ENCODE measurements at places on chromosomes 16 and 17.
A peak's percentile ranks its signal among the peaks of the same experiment; 100 is the strongest.

GRCh38 chr17:13460261-13461000, 141.3 kb downstream of the HS3ST3A1 start:
- no peak for DNase-seq

DNA sequence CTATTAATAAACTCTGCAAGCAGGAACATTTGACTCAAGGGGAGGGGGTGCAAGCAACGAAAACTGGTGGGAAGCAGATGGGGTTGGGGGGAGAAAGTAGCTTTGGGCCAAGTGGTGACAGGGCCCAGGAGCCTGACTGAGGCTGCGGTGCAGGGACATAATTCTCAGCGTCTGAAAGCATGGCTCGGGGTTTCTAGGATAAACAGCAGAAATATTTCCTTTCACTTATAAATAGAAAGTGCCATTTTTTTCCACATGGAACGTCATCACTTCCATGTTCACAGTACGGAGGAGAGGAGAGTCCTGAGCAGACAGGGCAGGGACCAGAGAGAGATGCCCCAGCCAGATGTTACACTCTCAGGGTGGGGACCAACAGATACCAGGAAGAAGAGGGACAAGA, 197.1 kb downstream of the ZFHX3 start:
- DNase-seq = no peak

DNA sequence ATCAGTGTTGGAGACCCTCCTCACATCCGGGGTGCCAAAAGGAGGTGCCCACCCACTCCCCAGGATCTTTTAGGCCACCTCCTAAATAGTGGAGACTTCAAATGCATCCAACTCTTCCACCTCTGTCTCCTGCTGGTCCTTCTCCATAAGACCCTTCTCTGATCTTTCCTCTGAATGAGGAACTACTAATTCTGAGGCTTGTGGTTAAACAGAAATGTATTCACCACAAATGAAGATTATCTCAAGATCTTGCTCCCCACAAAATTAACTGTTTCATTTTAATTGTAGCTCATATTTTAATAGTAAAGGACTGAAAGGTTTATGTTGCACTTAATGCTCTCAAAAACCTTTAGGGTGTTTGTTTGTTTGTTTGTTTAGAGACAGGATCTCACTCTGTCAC, 34.1 kb downstream of the TLE7 start:
- DNase-seq = no peak

DNA sequence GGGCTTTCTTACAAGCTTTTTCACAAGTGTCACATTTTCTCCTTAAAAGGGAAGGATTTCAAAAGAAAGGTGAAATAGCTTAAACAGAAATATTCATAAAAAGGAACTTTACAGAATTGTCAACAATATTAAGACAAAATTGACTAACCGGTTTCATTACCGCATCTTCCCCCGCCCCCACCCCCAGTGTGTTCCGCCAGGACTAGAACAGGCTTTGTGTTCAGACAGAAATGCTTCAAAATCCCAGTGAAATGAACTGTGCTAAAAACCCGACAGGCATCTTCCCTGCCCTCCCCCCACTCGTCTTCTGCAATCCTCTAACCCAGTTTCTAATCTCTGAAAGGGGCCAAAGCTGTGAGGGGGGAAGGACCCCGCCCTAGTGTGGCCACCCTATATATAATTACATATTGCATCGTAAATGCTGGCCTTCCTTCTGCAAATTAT, 990 bp upstream of the ROGDI start:
- no peak for DNase-seq

DNA sequence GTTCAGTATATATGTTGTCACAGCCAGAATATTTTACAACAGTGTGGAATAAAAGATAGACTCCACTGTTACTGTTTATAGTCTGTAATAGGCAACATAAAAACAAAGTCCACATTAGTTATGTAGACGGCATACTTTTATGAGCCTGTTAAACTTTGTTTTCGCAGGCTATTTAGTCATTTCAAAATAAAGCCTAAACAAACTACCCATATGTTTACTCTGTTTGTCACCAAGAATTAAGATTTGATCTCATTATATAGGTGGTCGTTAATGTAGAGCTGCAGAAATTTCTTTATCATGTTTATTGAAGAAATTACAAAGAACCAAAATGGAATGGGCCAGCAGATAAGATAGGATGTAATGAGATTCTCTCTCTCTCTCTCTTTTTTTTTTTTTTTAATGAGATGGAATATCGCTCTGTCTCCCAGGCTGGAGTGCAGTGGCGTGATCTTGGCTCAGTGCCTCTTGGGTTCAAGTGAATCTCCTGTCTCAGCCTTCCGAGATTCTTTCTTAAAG, 943.8 kb upstream of the SOX9 start:
- no peak for DNase-seq

DNA sequence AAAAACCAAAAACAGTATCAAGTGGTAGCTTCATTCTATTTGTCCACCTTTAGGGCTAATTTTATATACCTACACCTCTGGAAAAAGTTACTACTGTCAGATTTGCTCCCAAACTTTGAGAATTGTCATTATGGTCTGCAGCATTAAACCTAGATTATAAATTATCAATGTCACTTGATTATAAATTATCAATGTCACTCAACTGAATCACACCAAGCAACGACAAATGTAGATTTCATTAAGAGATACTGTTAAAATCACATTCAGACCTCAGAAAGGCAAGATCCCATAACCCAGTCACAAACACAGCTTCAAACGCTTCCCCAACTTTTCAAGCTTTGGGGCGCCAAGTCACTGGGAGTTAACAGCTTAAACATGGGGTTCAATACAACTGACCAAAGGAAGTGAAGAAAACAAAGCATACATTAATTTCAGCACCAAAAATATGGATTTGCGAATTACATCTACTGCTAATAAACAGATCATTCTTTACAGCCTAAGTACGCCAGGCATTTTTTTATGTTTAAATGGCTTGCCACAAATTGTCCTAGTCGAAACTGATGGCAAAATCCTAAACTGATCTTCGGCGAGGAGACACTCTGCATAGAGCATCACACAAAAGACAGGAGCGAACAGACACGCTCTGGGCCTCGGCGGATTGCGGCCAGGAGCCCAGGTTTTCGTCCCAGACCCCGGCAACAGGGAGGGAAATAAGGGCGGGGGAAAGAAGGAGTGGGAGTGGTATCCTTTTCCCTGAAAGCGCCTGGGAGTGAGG, 981 bp downstream of the GLG1 start:
- DNase-seq = no peak

GRCh38 chr17:80219763-80220053, 425 bp downstream of the SGSH start:
- DNase-seq = no peak

- peak; percentile 90 for DNase-seq
These were observed 74.0 kb downstream of the SEC14L1 start for GRCh38 chr17:77214743-77215142.

DNA sequence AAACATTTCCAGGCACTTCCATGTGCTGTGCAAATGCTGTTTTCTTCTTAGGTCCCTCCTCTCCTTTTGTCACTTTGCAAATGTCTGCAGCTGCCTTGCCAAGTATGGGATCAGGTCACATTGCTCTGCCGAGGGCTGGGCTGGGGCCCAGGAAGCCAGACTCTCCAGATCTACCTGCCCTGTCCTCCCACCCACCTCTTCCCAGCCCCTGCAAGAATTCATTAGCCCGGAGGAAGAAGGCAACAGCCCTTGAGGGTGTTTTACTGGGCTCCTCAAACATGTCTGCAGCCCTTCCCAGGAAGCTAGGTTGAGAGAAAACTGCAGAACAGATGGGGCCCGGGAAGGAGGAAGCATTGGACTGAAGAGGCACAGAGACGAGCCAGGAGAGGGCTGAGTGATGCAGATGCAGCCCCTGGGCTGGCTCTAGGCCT, 47.1 kb downstream of the WSB1 start:
- DNase-seq = no peak

- peak; percentile 90 for DNase-seq
These were observed 15.3 kb upstream of the SEC14L1 start for GRCh38 chr17:77125432-77125901.

GRCh38 chr17:51676691-51677487, 416.5 kb downstream of the UTP18 start:
- no peak for DNase-seq

DNA sequence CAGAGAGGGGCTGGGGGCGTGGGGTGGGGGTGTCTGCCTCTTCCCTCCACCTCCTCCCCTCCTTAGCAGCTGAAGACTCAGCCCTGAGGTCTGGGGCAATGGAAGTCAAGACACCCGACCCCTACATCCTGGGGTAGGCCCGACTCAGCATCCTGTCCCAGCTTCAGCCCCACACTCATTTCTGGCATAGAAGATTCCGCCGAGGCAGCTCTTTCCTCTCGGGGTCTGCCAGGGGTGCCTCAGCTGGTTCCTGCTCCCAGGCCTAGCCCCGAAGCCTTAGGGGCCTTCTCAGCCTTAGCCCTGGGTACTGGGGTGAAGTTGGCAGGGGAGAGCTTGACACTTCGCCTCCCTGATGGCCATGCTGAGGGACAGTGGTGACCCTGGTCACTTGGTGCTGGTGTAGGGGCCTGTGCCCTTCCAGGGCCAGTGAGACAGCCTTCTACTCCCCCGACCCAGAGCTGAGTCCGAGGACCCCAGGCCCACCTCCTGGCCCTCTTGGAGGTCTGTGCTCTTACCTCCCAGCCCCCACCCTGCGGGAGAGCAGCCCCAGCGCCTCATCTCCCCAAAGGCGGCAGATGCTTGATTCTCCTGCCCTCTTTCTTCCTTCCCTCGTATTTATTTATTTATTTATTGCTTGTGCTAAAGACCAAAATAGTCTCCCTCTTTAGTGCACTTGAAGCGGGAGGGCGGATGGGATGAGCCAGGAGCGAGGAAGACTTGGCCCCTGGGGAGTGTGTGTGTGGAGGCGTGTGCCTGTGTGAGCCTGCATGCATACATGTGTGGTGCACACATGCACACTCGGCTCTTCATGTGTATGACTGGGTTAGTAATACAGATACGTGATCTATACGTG, 42.5 kb downstream of the KCNJ12 start:
- DNase-seq = peak; percentile 52

- no peak for DNase-seq
These were observed 8.0 kb downstream of the RNF157 start for GRCh38 chr17:76232342-76232741.

DNA sequence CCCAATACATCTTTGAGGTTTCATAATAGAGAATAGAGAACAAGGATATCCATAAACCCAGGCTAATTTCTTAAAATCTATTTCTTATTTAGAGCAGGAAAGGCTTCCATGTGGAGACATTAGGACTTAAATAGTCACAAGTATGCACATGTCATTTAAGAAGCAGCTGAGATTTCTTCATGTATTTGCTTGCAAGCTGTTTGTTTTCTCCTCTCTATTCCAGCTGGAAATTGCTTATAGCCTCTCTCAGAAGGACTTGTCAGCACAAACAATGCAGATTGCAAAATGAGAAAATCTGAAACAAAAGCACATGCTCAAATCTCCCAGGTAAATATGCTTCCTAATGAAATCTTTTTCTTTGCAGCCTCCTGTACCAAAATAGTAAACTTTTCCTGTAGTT, 1473.1 kb downstream of the CDH8 start:
- no peak for DNase-seq

- DNase-seq = peak; percentile 62
These were observed 144.4 kb upstream of the ZFHX3 start for GRCh38 chr16:73192232-73192894.

DNA sequence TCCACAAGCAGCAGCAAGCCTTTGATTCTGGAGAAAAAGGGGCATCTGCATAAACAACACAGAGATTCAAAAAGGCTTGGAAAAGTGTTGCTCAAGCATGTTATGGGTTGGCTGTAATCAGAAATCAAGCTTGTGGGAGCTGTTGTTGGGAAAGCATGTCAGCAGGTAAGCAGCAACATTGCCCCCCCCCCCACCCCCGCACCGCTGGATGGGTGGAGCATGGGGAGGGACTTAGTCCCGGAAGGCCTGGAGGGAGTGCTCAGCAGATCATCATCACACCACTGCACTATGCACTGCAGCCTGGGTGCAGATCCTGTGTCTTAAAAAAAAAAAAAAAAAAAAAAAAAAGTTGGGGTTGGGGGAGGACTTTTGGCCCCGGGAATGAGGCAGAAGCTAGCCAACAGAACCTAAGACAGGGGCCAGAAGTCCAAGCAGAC, 16.8 kb upstream of the AKAP1 start:
- peak; percentile 86 for DNase-seq

GRCh38 chr17:81322271-81323082, 27.4 kb upstream of the SLC38A10 start:
- no peak for DNase-seq

DNA sequence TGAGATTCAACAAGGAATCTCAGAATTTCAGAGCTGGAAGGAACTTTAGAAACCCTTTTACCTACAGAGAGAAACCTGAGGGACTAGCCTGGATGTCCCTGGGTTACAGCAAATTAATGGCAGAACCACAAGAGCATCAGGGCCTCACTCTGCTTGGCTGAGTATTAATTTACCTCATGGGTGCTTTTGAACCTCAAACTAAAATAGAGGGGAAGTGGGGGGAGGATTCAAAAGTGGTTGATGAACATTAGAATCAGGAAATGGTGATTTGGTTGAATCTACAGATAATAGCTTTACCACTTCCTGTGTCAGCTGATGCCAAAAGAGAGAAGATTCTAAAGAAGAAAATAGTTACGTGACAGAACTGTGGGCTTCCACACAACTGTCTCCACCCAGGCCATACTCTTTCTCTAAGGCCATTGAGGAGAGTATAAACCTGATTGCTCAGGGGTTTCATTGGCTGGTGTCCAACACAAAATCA, 11.3 kb upstream of the SKAP1 start:
- DNase-seq = no peak

DNA sequence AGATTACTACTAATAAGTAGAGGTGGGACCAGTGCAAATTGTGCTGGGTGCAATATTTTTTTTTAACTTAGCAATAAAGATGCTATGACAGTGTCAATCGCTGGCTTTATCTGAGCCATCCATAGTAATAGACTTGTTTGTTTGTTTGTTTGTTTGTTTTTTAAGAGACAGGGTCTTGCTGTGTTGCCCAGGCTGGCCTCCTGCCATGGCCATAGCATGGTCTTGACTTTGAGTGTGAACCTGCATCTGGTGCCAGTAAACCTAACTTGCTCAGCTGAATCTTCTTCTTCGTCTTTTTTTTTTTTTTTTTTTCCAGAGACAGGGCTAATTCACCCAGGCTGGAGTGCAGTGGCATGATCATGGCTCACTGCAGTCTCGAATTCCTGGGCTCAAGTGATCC, 46.6 kb downstream of the ZNRF1 start:
- no peak for DNase-seq

- DNase-seq = no peak
These were observed 5.8 kb downstream of the ABCA10 start for GRCh38 chr17:69222707-69223258.
